Hematopoietic multipotent progenitor cell treated with erythropoietin and hydrocortisone succinate and interleukin-3 and kit ligand, for 6 days (in vitro differentiated cells): ENCODE measurements at places on chromosomes 5 and 9.

- no peak for DNase-seq
Observed at GRCh38 chr9:34374905-34375552, 1.7 kb downstream of the MYORG start.

- DNase-seq, result no peak
Observed at GRCh38 chr9:1776668-1777067, 238.5 kb upstream of the SMARCA2 start.

- peak; percentile 75 for DNase-seq
Observed at GRCh38 chr5:148620696-148621095, 33.6 kb downstream of the HTR4 start.

GRCh38 chr5:9655641-9656040 lies 25.5 kb upstream of the TAS2R1 start:
- DNase-seq, result no peak

DNA sequence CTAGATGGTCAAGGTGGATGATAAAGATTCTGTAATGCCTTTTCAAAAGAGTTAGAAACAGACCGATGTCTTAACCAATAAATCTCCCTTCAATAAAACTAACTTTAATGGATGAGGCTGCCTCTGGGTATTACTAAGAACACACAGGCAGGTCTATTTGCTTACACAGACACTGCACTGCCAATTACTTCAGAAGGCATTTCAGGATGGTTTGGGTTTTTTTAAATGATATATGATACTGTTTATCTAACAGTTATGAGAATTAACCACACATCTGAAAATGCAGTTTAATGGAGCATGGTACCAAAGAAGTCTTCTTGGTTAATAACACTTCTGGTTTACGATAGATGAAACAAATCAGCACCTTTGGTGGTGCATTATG lies 367.9 kb upstream of the GRAMD2B start:
- no peak for DNase-seq

DNA sequence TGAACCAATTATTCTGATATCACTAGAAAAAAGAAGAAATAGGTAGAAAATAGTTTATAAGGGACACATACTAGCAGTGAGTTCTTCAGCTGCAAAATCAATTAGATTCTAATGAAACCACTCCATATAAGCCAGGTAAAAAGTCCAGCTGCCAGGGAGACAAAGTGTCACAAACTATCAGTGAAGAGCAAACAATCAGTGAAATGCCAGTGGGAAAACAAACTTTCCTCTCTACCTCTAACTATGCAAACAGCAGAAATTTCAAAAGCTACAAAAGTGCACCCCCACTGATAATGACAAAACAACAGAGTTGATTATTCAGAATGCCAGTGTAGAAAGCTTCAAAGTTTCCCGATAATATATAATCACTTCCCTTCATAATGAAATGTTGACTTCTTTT lies 637.2 kb upstream of the ITGA1 start:
- no peak for DNase-seq

DNA sequence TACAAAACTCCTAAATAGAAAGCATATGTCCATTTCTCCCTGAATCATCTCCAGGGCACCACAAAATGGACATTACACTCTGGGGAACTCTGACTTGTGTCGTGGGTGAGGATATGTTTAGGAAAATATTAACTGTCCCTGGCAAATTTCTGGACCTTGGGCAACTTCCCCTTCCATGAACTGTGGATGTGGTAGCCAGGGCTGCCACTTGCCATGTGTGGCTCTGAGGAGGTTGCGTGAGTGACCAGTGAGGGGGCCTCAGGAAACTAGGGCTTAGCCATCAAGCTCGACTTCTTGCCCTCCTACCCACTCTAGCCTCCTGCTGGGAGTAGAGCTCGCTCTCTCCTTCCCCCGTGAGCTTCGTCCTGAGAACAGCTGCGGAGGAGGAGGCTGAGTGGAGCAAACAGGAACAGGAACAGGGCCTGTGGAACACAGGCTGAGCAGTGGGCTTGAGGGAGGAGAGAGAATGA lies 13.8 kb upstream of the STC2 start:
- no peak for DNase-seq

DNA sequence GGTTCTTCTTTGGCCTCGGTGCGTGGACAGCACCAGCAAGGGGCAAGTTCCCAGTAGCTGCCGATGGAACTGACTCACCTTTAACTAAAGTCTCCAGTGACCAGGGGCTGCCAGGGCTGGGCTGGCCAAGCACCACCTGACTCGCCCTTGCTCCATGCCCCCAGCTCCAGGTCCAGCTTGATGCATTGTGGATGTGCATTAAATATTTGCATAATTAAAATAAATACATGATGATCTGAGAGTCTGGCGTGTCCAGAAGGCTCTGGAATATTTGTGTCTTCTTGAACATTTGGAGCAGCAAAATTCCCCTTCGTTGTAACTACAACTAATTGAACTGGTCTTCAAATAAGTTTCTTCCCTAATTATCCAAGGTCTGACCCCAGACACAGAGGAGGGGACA lies 9.5 kb upstream of the PRDM12 start:
- DNase-seq, result no peak

GRCh38 chr9:127732444-127732843 lies 2.6 kb downstream of the TOR2A start:
- DNase-seq, result no peak

GRCh38 chr9:132193227-132194124 lies 31.6 kb downstream of the NTNG2 start:
- DNase-seq, result no peak

DNA sequence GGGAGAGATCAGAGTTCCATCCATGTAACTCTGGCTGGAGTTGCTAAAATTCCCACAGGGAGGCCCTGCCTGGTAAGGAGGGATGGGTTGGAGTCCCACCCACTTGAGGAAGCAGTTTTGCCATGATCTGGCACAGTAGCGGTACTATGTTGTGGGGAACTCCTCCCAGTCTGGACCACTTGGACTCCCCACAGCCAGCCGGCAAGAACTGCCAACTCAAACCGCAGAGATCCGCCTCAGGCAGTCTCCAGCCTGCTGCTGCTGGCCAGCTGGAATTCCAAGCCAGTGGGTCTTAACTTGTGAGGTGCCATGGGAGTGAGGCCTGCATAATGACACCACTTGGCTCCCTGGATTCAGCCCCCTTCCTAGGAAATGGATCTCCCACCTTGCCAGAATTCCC lies 151.9 kb downstream of the NDUFS4 start:
- no peak for DNase-seq
